Stimulated activated CD4-positive, alpha-beta T cell treated with anti-CD3 and anti-CD28 coated beads, TNF-alpha, amount 100 ng/mL, for 1 hour (primary cell): ENCODE measurements at places on chromosomes 5 and 9.

DNA sequence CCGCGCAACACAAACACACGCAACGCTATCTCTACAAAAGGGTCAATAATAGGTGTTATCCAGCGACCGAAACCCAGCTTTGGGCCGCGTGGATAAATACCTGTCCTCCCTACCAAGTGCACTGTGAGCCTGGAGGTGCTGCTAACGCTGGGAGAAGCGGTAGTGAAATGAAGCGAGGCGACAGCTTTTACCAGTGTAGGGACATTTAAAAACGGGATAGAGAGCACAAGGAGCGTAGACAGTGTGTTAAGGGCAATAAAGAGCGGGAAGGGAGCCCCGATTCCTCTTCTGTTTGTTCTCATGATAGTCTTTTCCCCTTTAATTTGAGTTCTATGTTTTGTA, 421 bp upstream of the DEPDC1B start:
- DNase-seq = no peak

GRCh38 chr5:180898621-180899246, at the start of gene BTNL8:
Gene BTNL8, plus strand, starts transcription at chr5:180899159. Its CDS starts 152 bp downstream, at chr5:180899311.
- no peak for DNase-seq

DNA sequence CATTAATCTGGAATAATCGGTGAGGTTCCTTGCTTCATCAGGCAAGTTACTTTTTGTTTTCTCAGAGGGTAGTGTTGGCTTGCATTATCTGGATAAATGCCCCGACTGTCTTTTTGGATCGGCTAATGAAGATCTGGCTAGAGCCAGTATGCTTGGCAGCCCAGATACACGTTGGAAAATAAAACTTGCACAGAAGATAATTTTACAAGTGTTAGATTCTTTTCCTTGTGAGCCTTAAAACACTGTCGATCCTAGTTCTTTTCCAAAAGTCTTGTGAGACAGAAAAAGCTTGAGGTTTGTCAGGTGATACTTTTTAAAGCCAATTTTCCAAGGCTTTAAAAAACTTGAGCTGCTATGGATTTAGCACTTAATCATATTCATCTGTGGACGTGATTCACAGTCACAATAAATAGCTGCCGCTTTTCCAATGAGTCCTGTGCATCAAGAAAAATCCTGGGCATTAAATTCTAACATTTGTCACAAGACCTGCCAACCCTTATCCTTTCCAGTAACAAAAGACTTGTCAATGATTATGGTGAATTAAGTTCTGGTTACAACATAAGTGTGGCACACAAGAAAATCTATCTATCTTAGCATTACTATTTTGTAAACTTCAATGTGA, 68.5 kb downstream of the PRLR start:
- DNase-seq = no peak

DNA sequence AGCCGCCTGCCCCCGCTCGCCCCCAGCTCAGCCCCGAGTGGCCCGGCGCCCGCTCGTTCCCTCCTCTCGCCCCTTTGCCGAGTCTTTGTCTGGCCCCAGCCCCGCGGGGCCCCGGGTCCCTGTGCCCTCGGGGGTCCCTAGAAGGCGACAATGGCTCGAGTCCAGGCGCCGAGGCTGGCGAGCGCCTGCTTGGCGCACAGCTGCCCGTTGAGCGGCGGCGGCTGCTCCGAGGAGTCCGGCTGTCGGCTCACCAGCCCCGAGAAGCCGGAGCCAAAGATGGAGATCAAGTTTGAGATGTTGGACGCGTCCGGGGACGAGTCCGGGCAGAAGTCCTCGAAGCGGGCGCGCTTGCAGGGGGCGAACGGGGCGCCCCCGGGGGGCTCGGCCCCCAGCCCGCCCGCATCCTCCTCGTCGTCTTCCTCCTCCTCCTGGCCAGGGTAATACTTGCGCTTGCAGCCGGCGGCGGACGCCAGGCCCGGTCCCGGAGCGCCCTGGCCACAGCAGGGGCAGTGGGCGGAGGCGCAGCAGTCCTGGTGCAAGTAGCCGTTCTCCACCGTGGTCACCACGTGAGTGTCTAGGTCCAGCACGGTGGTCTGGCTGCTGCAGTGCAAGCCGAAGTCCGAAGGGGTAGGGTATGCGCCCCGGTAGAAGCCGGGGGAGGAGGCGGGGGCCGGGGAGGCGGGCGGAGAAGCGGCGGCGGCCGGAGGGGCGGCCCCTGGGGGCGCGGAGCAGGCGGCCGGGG, 1.2 kb downstream of the IER5L start:
- no peak for DNase-seq

DNA sequence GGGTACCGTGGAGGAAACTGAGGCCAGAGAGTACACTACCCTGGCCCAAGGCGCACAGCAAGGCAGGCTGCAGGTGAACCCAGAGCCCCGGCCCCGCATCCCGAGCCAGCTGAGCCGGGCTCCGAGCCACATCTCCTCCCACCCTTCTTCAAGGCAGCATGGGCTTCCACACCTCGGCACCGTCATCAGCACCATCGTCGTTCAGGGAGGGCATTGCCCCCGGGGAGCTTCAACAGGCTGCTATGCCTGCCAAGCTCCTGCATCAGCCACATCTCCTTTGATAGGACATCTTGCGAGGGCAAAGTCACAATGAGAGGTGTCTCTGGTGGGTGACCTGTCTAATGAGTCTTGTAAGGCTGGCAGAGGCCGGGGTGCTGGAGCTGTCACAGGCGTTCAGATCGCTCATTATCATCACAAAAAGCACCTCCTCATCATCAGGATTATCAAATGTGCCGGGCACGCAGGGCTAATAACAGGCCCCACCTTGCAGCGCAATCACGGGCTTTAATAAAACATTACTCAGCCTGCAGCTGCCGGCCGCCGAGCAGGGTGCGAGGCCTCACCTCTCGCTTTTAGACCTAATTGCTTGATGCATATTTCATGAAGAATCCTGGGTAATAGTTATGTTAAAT, 20.0 kb upstream of the SLC25A51 start:
- no peak for DNase-seq

DNA sequence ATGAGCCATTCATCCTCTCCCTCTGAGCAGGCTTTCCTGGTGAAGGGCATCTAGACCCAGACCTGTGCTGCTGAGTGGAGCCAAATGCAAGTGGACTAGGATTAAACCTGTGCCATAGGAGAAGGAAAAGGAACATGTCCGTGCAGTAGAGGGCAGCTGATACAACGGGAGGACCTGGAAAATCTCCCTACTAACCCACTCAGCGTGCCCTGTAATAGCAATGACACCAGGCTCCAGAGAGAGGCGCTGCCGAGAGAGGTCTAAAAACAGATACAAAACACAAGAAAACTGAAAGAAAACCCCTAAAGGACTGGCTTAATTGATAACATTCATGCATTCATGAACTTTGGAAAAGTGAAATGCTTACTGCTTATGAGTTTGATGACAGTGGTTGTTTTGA, 60.8 kb downstream of the PFDN1 start:
- no peak for DNase-seq

- no peak for DNase-seq
Observed at GRCh38 chr5:127959152-127959764, 124.3 kb upstream of the SLC12A2 start.

DNA sequence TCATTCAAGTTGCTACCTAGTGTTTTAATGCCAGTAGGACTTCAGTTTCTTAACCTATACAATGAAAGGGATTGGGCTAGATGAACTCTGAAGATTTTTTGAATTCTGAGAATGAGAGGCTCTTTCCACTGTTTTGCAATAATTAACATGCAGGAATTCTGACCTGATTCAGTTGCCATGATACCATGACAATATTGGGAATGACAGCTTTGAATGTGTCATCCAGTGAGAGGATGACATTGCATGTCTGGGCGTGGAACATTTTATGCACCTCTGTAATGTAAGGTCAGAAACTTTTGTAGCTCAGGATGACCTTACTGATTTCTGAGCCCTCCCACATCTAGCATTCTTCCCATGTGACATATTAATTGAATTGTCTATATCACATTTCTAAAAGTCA, 30.6 kb upstream of the SPINK5 start:
- no peak for DNase-seq

DNA sequence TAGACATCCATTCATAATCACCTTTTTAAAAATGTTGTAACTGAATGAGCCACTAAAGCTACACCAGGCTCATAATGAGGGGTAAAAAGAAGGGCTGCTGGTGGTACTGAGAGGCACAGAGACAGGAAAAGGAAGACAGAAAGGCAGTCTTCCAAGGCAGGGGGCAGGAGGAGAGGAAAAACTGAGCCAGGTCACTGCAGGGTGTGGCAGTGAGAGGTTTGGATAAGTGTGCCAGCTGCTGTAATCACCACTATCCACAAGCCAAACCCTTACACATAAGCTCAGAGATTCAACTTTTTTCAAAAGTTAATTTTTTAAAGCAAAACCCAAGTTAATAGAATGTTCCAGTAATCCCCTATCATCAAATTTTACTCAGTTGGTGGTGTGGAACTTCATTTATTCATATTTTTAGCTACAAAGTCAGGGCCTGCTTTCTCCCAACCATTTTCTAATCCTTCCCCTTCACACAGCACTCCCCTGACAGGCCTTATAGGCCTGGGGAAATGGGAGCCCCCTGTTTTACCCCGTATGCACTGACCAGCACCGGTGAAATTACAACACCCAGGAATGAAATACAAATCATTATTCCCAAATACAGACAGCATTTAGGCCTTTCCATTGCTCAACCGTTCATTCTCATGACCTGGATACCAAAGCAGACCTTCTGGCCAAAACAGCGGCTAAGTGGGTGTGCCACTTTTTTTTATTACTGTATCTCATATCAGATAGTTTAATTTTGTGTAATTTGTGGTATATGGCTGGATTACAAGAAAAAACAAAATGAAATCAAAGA, 76.3 kb downstream of the EFNA5 start:
- no peak for DNase-seq
